ENCODE measurements at places on chromosomes 5 and 9. TPM values are rescaled to one million over a fixed set of nuclear protein-coding genes. Genes with fewer than 3 reads are reported as not detected.

GRCh38 chr5:67809589-67809988 is 406.0 kb upstream of the PIK3R1 start:
- no peak for DNase-seq

GRCh38 chr9:128494108-128494745 is 10.3 kb upstream of the GLE1 start:
- DNase-seq = no peak

DNA sequence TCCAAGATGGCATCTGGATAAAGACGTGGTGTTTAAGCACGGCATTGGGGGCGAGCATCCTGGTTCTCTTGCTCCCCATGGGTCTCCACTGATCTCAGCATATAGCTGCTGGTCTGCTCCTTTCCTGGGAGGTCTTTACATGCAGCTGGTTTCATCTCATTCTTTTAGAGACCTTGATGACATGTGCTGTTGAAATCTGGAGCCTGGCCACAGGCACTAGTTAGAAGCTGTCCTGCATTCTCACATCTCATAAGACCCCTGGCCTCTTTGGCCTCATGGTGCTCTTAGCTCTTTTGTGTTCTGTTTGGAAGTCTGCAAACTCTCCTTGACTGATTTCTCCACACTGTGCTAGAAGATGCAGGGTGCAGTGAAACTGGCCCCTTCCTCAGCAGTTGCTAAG is 113.0 kb downstream of the SMARCA2 start:
- no peak for DNase-seq

- no peak for DNase-seq
These were observed 465.4 kb upstream of the CDH9 start for GRCh38 chr5:27503813-27504212.

The TRPM6 gene
- total RNA-seq = 1.1 TPM

Data from occipital lobe (tissue), 3 donors.